ENCODE measurements at places on chromosomes 11 and 22.

- DNase-seq = no peak
Measured at GRCh38 chr11:85663080-85663752, 1.7 kb downstream of the CREBZF start.

- DNase-seq = no peak
Measured at GRCh38 chr22:35531202-35531601, 9.4 kb upstream of the RASD2 start.

GRCh38 chr11:65906602-65907001 lies 6.4 kb upstream of the FOSL1 start:
- no peak for DNase-seq

DNA sequence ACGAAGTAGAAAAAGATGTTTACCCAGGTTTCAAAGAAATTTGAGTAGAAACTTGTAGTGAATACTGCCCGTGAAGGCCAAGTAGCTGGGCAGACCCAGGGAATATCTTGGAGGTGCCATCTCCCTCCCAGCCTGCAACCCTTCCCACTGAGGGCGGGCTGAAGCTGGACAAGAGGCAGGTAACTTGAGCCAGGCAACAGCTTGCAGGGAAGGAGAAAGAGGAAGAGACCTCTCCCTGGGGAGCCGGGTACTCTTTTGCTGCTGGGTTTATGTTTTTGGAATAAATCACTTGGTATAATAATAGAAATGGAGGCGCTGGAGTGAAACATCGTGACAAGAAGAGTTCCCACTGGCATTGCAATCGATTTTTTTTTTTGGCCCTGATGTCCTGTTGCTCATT lies 49.4 kb upstream of the JAM3 start:
- no peak for DNase-seq

GRCh38 chr11:70597751-70598625 lies 199.7 kb downstream of the CTTN start:
- DNase-seq = peak; percentile 35

GRCh38 chr22:32836280-32837123 lies 35.0 kb downstream of the TIMP3 start:
- peak; percentile 45 for DNase-seq

GRCh38 chr11:4607781-4608666 lies at the start of gene TRIM68:
Gene TRIM68 (minus strand): TSS chr11:4608231. CDS start chr11:4605504, 2,727 bp downstream.
- peak; percentile 95 for DNase-seq

DNA sequence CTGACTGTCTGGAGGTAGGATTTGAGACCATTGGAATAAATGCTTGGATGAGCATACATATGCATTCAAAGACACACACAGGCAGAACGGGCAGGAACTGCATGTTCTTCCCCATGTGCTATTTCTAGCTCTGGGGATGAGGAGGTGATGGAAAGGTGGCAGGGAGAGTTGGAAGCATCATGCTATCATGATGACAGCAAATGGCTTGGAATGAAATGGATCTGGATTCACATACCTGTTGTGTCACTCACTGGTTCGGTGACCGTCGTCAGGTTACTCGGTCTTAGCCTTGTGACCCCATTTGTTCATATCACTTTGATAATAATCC lies 627.9 kb upstream of the KIRREL3 start:
- DNase-seq = no peak

GRCh38 chr11:112983887-112984286 lies 22.7 kb downstream of the NCAM1 start:
- no peak for DNase-seq

DNA sequence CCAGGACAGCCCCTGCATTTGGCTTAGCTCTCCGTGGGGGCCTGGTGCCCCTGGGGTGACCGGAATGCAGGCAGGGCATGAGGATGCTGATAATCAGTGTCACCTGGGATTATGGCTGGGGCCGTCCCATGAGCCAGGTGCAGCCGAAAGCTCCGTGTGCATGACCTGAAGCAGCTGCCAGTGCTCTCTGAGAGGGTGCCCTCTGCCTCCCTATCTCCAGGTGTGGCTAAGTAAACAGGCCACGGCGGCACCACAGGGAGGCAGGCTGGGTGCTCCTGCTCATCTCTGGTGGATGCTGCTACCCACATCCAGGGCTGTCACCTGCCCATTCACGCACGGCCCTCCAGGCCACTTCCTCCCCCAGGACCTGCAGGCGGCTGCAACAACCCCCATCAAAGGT lies 29.8 kb downstream of the DUSP8 start:
- DNase-seq = no peak

- peak; percentile 65 for DNase-seq
Measured at GRCh38 chr11:99614352-99614751, 593.6 kb downstream of the CNTN5 start.

GRCh38 chr11:40166892-40167291 lies 1292.6 kb downstream of the LRRC4C start:
- no peak for DNase-seq

DNA sequence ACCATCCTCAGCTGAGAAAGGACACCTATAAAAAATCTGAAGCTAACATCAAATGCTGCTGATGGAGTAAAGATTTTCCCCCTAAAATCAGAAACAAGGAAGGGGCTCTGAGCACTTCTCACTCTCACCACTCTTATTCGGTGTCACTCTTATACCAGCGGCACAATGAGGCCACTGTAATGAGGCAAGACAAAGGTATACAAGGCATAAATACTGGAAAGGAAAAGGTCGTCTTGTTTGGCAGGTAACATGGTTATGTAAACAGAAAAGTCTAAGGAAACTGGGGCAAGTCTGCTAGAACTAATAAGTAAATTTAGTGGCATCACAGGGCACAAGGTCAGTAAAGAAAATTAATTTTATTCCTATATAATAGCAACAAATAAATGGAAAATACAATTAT lies 8.1 kb upstream of the MOB2 start:
- no peak for DNase-seq

- DNase-seq = no peak
Measured at GRCh38 chr11:104898685-104899013, 389 bp upstream of the CASP12 start.

DNA sequence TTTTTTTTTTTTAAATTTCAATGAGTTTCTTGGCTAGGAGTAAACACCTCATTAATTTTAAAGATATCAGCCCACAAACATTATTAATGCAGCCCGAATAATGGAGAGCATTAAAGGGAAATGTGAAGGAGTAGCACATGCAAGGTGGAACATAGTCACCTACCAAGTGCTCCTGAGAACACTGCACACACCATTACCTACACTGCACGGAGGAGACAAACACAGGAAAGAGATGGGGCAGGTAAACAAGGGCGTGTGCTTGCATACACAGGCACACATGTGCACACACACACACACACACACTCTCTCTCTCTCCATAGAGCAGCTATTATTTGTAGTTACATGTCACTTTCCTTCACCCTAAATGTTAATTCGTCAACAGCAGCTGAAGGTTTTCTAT lies 30.2 kb downstream of the HTR3B start:
- no peak for DNase-seq

GRCh38 chr11:16806791-16807190 lies 68.3 kb downstream of the C11orf58 start:
- DNase-seq = no peak

DNA sequence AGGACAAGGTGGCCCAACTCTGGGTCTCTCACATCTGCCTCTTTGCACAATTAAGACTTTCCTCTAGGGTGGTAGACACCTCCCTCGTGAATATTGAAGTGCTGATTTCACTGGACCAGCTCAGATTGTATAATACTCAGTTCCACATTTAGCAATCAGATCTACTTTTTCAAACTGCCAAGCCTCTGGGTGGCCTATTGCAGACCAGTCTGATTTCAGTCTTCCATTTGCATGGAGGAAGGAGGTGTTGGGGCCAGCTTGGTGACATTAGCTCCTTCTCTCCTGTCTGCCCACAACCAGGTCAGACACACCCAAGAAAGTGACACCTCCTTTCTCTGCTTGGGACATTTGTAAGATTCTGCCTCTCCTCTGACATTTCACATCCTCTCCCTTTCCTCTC lies 78.2 kb downstream of the PPFIBP2 start:
- no peak for DNase-seq

DNA sequence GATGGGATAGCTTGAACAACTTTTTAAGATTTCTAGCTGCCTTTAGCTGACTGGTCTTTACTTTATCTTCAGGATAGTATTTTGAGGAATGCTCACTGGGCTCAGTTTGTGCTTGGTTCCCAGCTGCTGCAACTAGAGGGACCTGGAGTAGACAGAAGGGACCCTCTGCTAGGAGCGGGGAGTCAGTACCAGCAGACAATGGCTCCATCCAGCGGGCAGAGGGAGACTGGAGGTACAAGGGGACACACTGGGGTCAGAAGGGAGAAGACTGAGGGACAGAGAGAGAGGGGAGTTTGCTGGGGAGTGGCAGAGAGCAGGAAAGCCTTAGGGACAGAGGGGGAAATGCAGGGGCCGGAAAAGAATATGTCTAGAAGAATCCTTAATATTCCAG lies 22.0 kb upstream of the ACER3 start:
- DNase-seq = peak; percentile 83

DNA sequence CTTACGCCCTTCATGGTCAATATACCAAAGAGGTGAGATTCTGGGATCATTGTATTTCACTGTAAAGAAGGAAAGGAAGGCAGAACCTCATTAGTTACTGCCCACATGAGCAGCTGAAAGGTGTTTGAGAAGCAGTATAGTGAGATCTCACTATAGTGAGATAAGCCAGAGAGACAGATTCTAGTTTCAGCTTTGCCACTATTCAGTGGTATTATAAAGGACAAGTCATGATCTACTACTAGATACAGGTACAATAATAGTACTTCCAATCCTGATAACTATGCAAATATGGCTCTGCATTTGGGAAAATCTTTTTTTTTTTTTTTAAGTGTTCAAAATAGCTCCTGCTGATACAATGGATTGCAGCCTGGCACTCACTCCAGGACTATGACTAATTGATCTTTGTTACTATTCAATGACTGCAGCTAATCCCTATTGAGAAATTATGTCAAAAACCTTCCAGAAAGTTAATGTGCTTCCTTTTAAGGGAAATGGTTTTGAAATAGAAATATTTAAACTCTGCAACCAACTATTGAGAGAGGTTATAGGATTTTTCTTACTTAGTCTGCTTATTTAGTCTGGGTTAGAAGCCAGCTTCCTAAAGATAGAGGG lies 8.3 kb upstream of the DLAT start:
- no peak for DNase-seq

DNA sequence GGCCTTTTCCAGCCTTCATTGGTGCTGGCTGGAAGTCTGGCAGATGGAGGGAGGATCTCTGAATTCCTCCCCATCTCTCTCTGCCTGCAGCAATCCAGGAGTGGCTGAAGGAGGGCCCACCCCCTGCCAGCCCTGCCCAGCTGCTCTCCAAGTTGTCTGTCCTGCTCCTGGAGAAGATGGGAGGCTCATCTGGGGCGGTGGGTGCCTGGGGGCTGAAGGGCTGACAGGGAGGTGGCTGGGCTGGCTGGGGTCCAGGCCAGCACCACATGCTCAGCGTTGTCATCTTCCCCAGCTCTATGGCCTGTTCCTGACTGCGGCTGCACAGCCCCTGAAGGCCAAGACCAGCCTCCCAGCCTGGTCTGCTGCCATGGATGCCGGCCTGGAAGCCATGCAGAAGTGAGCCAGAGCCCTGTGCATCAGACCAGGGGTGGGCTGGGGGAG lies 12.2 kb downstream of the TKFC start:
- DNase-seq = no peak

GRCh38 chr22:28773461-28773867 lies 969 bp downstream of the CCDC117 start:
- no peak for DNase-seq

GRCh38 chr11:72314600-72315392 lies 70.8 kb upstream of the PHOX2A start:
- DNase-seq = peak; percentile 12

- no peak for DNase-seq
Measured at GRCh38 chr11:120102050-120102863, 35.7 kb downstream of the TRIM29 start.

DNA sequence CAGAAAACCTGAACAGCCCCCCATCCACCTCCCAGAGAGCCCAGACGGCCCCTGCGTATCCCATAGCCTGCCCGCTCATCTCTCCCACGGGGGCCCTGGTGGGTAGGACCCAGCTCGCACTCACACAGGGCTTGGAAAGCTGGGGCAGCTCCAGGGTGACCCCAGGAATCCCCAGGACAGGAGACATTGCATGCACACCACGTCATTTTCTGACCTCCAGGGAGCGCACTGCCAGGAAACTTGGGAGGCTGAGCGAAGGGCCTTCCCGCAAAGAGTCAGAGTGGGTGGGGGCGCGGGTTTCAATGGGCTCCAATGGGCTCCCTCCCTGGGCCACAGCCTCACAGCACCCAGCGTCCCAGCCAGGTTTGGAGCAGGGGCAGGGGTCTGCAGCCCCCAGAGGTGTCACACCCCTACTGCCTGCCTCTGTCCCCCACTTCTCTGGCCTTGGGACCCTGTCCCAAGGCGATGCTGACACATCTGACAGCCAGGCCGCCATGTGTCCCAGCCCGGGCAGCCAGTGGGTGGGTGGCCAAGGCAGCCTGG lies 8.2 kb upstream of the SYT8 start:
- no peak for DNase-seq

DNA sequence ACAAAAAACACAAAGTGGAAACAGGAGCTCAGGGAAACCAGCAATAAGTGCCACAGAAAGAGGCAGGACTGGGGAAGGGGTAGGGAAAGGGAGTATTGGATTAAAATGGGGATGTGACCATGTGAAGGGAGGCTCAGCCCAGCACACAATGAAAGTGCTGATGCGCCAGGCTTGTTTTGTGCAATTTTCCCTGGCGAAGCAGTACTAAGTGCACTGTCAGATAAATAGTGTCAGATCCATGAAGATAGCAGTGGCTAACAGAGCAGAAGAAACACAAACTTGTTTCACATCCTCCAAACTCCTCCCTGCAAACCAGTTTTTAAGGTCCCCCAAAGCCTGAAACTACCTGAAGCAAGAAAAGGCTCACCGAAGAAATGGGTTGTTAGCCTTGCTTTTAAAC lies 50.7 kb upstream of the RAPSN start:
- DNase-seq = no peak

GRCh38 chr11:32279672-32280071 lies 155.7 kb downstream of the WT1 start:
- DNase-seq = peak; percentile 14

- DNase-seq = no peak
Measured at GRCh38 chr11:40879911-40880310, 579.5 kb downstream of the LRRC4C start.

DNA sequence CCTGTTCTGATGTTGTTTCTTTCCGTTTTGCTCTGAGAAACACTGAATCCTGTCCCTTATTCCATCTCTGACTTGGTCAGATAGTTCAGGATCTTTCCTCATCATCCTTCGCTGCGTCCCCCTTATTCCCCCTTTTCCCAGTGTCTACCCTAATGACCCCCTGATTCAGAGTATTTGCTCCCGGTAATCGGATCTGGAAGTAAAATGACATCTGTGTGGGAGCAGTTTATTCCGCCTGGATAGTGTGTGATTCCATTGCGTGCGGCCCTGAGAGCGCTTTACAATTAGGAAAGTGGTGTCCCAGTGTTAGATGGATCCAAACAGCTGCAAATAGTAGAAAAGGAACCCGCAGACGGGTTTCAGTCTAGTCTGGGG lies 606 bp downstream of the DRG1 start:
- DNase-seq = peak; percentile 73

GRCh38 chr11:6022956-6023355 lies 7.6 kb downstream of the OR56A1 start:
- DNase-seq = peak; percentile 76
